Pancreas (tissue), 10 donors: ENCODE measurements at places on chromosomes 3 and 15. TPM values are rescaled to one million over a fixed set of nuclear protein-coding genes. Genes with fewer than 3 reads are reported as not detected.

Gene PEX5L
- total RNA-seq: 14.9 TPM

Gene TERC
- total RNA-seq: 2.7 TPM

Gene SLC15A2
- 8.7 TPM for total RNA-seq

Gene TTLL13
- total RNA-seq: not detected

Gene BTD
- 18.5 TPM for total RNA-seq

Gene RAB27A
- 13.8 TPM for total RNA-seq

Gene RTP3
- total RNA-seq: not detected

Gene ADAMTSL3
- 12.1 TPM for total RNA-seq

Gene ESYT3
- 1.8 TPM for total RNA-seq

Gene SLC9C1
- not detected for total RNA-seq

Gene SLC33A1
- 37.0 TPM for total RNA-seq

Gene PLSCR1
- 38.0 TPM for total RNA-seq

Gene MOBP
- total RNA-seq: not detected

Gene ZDHHC23
- 6.8 TPM for total RNA-seq

Gene FEZF2
- not detected for total RNA-seq

Gene P2RY12
- 0.19 TPM for total RNA-seq

Gene GOLGA8T
- 0.19 TPM for total RNA-seq

Gene TMIE
- not detected for total RNA-seq

Gene TAGLN3
- total RNA-seq: 0.42 TPM

Gene FBXO40
- total RNA-seq: not detected

Gene PTX3
- total RNA-seq: 1.0 TPM

Gene HGD
- total RNA-seq: 9.8 TPM

Gene SLC22A13
- total RNA-seq: 0.18 TPM

Gene EXD1
- total RNA-seq: not detected

Gene SYNPR
- 0.31 TPM for total RNA-seq

Gene CCDC54
- total RNA-seq: not detected

Gene STAB1
- total RNA-seq: 47.8 TPM

Gene UBA3
- total RNA-seq: 12.9 TPM

Gene PRSS50
- 1.0 TPM for total RNA-seq
